ENCODE measurements at places on chromosomes 2 and 18.

- no peak for DNase-seq
These were observed 187.8 kb downstream of the FTCDNL1 start for GRCh38 chr2:199663157-199663556.

DNA sequence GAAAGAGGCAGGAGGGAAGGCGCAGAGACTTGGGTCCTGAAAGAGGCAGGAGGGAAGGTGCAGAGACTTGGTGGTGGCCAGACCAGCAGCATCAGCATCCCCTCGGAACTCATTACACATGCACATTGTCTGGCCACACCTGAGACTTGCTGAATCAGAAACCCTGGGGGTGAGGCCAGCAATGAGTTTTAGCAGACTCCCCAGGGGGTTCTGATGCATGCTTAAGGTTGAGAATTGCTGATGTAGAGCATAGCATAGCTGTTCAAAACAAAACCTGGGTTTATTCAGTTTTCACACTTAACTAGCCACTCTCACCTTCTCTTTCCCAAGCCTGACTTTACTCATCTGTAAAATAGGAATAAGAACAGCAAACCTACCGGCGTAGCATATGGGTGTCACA lies 122.9 kb downstream of the MRO start:
- DNase-seq: no peak

GRCh38 chr2:109719871-109720270 lies 74.2 kb upstream of the RGPD5 start:
- DNase-seq: no peak

- DNase-seq: no peak
These were observed 134.8 kb downstream of the PRKCE start for GRCh38 chr2:45786030-45786835.

DNA sequence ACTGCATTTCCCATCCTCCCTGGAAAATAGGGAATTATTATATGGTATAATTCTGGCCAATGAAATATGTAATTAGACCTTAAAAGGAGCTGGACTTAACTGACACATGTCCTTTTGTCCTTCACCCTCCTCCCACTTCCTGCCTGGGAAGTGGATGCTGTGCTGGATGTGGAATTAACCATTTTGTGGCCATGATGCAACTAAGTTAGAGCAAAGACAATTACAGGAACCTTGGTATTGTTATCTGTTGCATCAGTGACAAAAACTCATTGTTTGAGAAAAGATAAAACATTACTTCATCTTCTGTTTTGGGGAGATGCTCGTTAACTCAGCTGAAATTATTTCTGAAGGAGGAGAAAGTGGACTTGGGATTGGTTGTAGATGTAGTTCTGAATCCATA lies 227.7 kb upstream of the BOD1L2 start:
- no peak for DNase-seq

DNA sequence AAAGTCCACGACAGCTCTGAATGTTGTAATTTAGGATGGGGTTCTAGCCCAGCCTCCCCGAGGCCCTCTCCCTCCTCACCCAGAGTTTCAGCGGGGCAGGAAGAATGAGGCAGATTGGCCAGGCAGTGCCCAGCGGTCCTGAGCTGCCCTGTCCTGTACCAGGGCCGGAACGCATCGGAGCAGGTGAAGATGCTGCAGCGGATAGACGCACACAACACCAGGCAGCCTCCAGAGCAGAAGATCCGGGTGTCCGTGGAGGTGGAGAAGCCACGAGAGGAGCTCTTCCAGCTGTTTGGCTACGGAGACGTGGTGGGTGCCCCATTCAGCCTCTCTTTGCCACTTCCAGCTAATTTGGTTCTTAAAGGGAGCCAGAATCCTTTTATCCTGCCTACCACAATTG lies 10.8 kb downstream of the KHK start:
- no peak for DNase-seq

DNA sequence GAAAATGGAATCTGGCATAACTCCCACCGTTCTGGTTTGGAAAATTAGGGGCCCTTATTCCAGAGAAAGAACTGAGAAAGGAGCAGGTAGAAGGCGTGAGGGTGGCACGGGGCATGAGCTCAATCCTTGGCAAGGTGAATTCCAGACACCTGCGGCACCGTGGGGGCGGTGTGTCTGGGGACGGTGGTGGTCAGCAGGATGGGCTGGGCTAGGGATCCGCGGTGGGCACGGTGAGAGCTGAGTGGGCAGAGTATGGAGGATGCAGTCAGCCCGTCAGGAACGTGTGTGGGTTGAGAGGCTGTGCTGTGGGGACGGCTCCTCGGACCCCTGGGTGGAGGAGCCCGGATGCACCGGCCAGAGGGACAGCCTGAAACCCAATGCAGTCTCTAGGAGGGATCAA lies 61.1 kb downstream of the GNAL start:
- no peak for DNase-seq

- DNase-seq: no peak
These were observed 3.1 kb upstream of the ARID5A start for GRCh38 chr2:96533292-96534073.

GRCh38 chr18:26700201-26700600 lies 151.8 kb upstream of the KCTD1 start:
- no peak for DNase-seq

- no peak for DNase-seq
These were observed 11.3 kb upstream of the CHRNA1 start for GRCh38 chr2:174775571-174775980.

DNA sequence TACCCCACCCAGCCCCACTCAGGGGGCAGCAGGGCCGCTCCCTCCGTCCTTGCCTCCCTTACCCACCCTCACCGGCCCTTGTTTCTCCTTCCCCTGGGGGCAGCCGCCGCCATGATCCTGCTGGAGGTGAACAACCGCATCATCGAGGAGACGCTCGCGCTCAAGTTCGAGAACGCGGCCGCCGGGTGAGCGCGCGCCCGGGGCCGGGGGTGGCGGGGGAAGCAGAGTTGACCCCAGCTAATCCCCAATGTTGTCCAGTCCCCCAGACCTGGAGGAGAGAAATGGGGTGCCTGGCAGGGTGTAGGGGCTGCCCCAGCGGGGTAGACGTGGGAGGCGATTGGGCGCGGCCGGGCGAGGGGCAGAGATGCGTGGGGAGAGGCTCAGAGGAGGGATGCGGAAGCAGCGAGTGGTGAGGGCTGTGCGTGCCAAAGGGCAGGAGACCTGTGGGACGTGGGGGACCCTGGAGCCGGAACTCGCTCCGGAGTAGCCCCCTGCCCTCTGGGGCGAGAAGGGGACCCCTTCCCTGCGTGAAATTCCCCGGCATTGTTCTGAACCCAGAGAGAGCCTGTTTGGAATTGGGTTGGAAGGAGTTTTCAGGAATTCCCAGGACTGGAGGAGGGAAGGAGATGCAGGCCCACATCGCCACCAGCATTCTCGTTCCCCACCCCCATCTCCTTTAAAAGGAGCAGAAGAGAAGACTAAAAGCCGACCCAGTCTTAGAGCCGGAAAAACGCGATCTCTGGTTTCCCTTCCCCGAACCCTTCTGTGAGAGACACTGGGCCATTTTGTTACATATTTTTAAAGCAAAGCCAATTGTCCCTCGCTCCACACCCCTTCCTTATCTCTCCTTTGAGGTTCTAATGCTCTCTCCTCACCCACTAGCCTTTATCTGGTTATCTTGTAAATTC lies 625 bp downstream of the ARPC2 start:
- peak; percentile 18 for DNase-seq

DNA sequence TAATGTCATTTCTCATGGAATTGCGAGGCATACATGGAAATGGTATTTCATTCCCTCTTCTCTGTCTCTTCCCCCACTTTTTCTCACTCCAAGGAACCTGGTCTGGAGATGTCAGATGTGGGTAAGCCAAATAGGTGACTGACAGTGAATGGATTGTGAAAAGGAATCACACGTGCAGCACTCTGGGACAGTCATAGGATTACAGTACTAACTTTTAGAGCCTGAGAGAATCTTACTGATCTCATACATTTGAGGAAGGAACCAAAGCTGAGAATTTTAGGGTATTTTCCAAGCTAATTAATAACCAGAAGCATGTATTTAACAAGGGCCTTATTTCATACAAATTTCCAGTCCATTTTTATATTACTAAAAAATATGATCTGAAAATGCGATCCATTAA lies 58.1 kb upstream of the ERBB4 start:
- DNase-seq: no peak

GRCh38 chr18:22687892-22688680 lies 245.0 kb upstream of the RBBP8 start:
- DNase-seq: no peak

DNA sequence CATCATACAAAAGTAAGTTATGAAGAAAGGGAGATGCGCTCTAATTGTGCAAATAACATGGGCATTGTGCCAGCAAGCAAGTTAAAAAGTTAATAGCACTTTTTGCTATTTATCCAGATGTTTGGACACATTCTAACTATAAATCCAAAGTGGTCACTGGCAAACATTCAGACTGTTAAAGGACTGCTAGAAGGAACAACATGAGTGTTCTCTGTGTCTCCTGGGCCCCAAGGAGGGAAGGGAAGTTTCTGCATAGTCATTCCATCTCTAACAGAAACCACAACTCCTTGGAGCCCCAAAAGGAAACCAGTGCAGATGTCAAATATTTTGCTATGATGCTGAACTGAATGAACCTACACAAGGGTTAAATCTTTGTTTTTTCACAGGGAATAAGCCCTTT lies 213.3 kb upstream of the HNRNPA3 start:
- DNase-seq: no peak

DNA sequence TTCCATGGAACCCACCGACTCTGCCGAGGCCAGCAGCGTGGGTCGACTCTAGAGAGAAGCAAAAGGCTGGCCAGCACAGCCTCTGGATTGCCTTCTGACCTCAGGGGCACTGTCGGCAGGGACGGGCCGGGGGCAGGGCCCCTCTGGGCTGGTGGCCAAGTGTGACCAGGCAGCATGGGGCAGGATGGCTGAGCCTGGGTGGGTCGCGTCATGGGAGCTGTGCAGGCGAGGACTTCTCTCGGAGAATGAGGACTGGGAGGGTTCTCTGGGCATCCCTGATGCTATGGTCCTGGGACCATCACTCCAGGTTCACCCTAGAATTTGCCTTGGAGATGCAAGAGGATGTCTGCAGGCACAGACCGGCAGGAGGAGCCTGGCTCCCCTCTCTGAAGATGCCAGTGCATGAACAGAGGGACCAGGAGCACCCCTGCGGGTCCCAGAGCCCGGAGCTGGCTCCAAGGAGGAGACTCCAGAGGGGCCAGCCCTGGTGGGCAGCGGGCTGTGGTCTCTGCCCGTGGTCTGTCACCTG lies 289.2 kb downstream of the NDUFA10 start:
- no peak for DNase-seq

DNA sequence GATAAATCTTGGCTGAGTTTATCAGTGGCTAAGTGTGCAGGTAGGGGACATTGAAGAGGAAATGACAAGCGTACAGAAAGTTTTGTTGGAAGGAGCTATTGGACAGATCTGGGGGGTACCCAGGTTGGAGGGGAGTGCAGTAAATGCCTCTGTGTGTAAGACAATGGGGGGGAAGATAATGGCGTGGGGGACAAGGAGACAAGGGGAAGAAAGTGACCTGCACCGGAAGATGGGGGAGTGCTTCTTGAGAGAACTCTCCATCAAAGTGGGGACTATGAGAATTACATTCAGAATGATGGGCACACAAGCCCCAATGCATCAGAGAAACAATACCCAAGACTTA lies 190.0 kb downstream of the ALPK2 start:
- no peak for DNase-seq

- DNase-seq: no peak
These were observed 37.8 kb downstream of the FAM168B start for GRCh38 chr2:131055169-131056065.

- peak; percentile 61 for DNase-seq
These were observed 2.7 kb downstream of the ID2 start for GRCh38 chr2:8684540-8684877.

GRCh38 chr2:32068-32467 lies 14.2 kb downstream of the FAM110C start:
- DNase-seq: no peak
